ENCODE measurements at places on chromosomes 16 and 17.
A peak's percentile ranks its signal among the peaks of the same experiment; 100 is the strongest.

GRCh38 chr16:87963400-87963799 lies 12.2 kb downstream of the BANP start:
- peak; percentile 60 for DNase-seq

- DNase-seq, result peak; percentile 31
These were observed 17.1 kb downstream of the ITGB4 start for GRCh38 chr17:75738218-75738802.

DNA sequence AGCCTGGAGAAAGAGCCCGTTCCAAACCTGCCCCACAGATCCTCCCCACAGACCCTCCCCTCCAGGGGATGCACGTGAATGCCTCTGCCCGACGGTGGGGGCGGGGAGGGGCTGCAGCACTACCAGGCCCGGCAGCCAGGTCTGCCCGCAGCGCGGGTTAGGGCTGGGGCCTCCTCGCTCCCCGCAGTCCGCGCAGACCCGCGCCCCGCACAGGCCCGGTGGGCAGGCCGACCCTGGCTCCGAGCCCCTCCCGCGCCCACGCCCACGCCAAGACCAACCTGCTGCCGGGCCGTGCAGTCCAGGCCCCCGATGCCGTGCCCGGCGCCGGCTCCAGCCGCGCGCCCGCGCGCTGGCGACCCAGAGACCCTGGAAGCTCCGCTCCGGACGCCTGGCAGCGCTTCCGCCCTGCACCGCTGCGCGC lies at the start of gene RPUSD1:
TSS of gene RPUSD1 (minus strand) at position 404 of the 421 bp plus-strand sequence. CDS start 644 bp downstream, outside the sequence.
- no peak for DNase-seq

- DNase-seq, result no peak
These were observed 9.4 kb downstream of the CTRL start for GRCh38 chr16:67922221-67922620.

DNA sequence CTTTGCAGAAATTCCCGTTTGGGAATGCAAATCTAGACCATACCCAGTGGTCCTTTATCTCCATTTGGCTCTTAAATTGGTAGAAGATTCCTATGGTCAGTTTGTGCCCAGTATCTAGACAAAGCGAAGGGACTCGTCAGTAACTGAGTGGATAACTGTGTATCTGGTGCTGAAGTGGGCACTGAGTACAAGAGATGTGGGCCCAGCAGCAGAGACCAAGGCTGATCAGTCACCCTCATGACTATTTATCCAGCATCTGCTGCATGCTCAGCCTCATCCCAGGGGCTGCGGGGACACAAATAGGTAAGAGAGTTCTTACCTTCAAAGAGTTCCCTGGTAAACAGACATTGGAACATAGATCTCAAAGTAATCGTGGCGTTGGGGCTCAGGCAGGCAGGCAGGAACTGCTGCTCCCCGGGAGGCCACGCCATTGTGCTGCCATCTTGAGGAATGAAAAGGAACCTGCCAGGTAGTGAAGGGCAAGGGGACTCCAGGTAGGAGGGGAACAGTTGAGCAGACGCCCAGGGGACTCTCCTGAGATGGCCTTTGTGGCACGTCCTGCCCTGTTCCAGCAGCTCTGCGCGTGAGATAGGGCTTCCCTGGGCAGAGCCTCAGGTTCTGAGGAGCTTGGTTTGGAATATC lies 10.3 kb downstream of the NT5M start:
- DNase-seq, result peak; percentile 59

GRCh38 chr17:60107526-60108257 lies 29.0 kb upstream of the HEATR6 start:
- DNase-seq, result no peak

DNA sequence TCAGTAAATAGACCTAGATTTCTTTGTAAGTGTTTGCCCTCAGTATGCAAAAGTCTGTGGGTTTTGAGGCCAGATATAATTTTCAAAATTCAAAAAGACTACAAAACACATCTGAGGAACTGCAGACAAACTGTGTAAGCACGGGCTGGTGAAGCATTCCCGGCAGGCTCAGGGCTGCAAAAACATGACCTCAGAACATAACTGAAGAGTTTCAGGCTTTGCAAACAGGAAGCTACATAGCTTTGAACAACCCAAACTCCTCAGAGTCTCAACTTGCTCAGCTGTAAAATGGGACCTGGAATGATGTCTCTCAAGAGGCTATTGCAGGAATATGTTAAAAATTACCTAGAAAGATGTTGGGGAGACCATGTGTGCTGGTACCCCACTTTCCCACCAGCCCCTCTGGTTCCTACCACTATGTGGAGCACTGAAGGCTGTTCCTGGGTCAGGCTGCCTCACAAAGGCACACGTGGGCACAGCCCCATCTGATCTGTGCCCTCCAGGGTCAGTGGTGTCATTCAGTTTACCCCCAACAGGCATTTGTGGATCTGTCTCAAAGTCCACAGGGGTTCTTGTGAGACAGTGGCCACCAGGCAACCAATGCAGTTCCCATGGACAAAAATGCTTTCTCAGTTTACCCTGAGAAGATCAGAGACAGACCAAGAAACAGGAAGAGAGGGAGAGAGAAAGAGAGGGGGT lies 72.9 kb downstream of the CREBBP start:
- no peak for DNase-seq

DNA sequence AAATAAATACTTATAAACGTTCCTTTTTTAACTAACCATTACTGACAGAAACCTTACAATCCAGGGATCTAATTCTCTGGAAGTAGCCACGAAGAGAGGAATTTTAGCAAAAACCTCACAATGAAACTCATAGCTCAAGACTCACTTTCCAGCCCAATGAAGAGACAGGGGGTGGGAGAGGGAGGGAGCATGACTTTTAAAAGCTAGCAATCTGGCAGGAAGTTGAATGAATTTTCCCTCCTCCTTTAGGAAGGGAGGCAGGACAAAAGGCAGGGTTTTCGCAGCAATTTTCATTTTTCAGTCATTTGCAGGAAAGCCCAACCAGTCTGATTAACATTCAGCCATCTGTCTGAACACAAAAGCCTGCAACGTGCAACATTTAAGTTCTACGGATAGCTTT lies 381.5 kb upstream of the PSMD7 start:
- DNase-seq, result no peak

DNA sequence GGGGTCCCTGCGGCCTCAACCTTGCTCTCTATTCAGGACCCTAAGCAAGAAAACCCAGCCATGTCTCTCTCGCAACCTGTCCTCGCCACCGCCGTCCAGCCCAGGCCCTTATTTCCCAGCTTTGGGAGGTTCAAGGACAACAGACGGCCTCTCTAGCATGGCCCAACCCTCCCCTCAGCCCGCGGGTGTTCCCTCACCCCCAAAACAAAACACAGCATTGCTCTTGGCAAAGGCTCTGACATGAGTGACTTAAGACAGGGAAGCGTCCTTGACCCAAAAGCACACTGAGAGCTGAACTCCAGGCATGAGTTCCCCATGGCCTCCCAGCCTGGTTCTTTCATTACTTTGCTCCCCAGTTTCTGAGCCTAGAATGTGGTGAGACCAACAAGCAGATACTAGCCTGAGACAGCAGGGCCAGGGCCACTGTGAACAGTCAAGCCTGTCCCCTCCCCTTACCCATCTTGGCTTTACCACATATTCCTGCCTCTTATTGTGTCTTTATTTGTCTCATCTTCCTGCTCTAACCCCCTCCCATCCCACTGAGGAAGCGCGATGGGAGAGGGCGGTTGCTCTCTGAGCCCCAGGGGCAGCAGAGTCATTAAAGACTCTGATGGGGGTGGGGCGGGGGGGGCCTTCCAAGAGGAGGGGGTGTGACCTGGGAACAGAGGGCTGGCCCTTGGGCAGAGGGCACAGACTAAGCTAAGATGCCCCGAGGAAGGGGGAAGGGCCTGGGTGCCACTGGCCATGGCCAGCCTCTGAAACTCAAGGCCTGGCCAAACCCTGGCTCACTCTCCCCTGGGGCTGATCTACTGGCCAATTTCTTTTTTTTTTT lies 11.8 kb downstream of the SREBF1 start:
- no peak for DNase-seq

GRCh38 chr16:27281243-27281642 lies 12.7 kb upstream of the NSMCE1 start:
- DNase-seq, result no peak

GRCh38 chr16:4362476-4363135 lies 9.0 kb upstream of the VASN start:
- no peak for DNase-seq
